ENCODE measurements at places on chromosomes 6 and 20.

DNA sequence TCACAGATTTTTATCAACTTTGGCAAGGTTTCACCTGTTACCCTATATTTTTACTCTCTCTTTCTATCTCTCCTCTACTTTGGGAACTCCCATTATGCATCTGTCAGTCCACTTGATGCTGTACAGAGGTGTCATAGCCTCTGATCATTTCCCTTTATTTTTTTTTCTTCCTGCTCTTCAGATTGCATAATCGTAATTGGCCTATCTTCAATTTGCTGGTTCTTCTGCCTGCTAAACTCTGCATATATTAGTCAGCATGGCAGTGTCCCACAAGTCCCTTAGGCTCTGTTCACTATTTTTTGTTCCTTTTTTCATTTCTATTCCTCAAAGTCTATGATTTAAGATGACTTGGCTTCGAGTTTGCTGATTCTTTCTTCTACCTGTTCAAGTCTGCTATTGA is 44.7 kb upstream of the MICB start:
- DNase-seq, result no peak

GRCh38 chr20:33442136-33443005 is 1.2 kb downstream of the SNTA1 start:
- DNase-seq, result no peak

- no peak for DNase-seq
Observed at GRCh38 chr6:123904228-123904627, 100.6 kb downstream of the NKAIN2 start.

DNA sequence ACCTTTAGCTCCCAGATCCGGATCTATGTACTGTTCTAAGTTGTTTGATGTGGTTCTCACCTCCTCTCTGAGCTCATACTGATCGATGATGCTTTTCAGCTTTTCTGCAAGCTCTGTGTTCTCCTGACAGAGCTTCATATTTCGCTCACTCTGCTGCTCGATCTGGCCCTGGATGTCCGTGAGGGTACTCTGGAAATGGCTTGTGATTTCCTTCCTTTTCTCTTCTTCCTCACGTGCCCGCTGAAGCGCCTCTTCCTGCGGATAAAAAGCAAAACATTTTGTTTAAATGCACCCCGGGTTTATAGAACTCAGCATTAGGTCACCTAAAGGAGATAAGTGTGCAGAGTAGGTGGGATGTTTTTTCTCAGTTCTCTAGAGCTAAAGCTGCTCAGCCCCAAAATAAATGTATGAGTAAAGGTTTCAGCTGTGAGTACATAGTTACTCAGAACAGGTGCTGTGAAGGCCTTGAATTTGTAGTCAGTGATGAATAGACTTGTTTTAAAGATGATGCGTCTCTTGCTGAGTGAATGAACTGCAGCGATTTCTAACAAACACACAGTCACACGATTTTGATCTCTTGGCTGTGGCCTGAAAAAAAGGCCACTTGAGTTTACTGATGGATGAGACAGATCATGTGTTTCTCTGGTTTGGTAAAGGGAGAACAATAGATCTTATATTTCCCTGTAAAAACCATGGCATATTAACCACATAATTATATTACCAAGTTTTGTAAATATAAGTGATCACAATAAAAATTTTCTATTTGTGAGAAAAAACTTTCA is 29.1 kb downstream of the TXLNB start:
- no peak for DNase-seq

DNA sequence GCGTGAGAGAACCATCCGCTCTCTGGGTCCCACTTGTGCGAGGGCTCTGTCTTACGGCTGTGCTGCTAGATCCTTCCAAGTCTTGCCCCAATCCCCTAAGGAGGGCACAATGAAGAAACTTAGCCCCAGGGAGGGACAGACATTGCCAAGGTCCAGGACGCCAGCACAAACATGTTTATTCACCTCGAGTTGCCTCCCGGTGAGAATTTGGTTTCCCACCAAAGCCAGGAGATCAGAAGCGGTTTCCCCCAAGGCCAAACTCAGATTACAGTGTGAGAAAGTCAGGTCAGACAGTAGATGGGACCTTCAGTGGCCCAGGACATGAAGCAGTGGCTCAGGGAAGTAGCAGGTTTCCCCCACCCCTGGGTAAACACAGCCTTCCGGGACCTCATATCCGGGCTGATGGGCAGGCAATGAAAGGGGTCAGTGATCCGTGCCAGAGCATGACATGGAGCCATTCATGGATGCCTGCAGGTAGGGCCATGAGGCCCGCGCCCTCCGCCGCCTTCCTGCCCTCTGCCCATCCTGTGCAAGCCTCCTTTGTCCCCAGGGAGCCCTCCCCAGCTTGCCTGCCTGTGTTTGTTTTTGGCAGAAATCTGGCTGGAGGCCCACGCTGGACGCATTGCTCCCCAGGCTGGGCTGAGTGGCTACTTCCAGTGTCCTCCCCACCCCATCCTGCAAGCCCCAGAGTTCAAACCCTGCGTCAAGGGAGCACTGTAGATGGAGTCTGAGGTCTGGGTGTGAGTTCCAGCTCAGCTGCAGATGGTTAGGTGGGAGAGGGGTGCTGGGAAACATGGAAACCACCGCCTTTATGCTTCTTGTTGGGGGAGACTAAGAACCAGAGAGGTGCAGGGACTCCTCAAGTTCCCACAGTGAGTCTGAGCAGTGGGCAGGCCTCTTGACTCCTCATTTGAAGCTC is 2.0 kb downstream of the BPIFB2 start:
- no peak for DNase-seq

GRCh38 chr20:7087803-7088202 is 320.3 kb downstream of the BMP2 start:
- no peak for DNase-seq
